ENCODE measurements at places on chromosomes 11 and 22.

DNA sequence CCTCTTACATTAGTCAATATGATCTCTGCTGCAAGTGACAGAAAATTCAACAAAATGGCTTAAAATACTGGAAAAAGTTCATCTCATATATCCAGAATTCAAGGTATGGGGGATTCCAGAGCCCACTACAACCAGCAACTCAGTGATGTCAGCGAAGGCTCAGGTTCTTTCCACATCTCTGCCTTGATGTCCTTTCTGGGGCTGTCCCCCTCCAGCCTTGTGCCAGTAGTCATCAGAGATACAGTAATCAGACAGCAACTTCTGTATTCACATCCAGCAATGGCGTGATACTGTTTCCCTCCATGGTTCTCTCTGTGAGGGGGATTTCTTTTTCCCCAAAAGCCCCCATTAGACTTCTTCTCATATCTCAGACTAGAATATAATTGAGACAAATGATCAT, 103.4 kb upstream of the USP47 start:
- no peak for DNase-seq

DNA sequence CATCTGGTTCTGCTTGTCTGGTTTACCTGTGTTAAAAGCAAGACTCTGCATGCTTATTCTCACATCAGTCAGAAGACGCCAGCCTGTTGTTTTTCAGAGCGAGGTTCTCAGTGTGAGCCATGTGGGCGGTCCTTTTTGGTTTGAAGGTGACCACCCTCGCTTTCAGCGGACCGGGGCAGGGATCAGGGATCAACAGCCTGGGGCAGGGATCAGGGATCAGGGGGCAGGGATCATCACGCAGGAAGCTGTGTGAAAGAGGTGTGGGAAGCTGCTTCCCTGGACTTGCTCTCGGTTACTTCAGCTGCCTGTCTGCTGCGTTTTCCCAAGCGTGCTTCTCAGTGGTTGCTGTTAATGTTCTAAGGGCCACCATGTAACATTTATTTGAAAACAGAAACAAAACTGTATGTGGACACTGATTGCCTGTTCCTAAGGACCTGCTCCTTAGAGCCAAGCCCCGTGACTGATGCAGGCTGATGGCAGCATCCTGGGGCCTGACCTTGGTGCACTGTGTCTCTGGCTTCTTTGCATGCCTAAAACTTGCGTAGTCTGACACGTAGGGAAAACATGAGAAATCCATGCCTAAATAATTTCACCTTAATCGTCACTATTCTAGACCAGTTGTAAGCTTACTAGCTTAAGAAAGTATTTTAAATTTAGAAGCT, 146.9 kb downstream of the ATXN10 start:
- DNase-seq, result no peak

GRCh38 chr11:109062871-109063270, 359.1 kb upstream of the C11orf87 start:
- no peak for DNase-seq

DNA sequence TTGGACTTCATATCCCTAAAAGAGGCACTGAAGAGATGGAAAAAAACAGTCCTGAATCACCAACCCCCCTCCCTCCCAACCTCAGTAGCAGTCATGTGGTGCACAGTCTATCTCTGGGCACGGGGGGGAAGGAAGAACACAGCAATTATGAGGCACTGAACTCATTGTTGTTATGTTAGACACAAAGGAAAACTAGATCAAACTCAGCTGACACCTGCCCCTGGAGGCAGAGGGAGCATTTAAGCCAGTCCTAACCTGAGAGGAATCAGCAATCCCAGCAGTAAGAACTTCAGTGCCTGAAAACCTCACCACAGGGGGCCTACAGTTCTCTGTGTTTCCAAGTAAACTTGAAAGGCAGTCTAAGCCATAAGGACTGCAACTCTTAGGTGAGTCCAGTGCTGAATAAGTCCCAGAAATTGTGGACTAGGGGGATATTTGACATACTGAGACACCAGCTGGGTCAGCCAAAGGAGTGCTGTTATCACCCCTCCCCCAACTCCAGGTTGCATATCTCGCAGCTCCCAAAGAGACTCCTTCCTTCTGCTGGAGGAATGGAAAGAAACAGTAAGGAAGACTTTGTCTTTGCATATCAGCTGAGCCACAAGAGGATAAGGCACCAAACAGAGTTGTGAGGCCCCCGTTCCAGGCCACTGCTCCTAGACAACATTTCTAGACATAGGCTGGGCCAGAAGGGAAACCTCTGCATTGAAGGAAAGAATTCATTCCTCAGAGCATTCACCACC, 72.5 kb downstream of the GLYATL1 start:
- no peak for DNase-seq

- peak; percentile 84 for DNase-seq
Observed at GRCh38 chr11:18383388-18384156, 10.8 kb upstream of the LDHA start.

- DNase-seq, result no peak
Observed at GRCh38 chr11:61959678-61960077, 7.8 kb downstream of the FTH1 start.

- DNase-seq, result no peak
Observed at GRCh38 chr22:50310949-50311444, 3.6 kb upstream of the PLXNB2 start.

GRCh38 chr22:31400023-31400397, 606 bp downstream of the DRG1 start:
- DNase-seq, result no peak

GRCh38 chr22:46824344-46824909, 62.0 kb downstream of the TBC1D22A start:
- no peak for DNase-seq

DNA sequence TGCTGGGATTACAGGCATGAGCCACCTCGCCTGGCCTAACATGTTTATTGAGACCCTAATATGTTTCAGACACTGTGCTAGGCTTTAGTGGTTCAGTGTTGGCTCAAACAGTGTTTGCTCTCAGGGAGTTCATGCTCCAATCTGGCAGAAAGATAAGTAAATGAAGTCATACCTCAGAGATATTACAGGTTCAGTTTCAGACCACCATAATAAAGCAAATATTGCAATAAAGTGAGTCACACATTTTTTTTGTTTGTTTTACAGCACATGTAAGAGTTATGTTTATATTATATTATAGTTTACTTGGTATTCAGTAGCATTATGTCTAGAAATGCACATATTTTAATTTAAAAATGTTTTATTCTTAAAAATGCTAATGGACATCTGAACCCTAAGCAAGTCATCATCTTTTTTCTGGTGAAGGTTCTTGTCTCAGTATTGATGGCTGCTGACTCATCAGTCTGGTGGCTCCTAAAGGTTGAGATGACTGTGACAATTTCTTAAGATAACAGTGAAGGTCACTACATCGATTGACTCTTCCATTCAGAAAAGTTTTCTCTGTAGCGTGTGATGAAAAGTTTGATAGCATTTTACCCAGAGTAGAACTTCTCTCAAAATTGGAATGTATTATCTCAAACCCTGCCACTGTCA, 243.0 kb upstream of the ANO5 start:
- no peak for DNase-seq
